ENCODE measurements at places on chromosomes 7 and 10.

GRCh38 chr7:154985230-154985629 is 17.7 kb downstream of the PAXIP1 start:
- no peak for DNase-seq

DNA sequence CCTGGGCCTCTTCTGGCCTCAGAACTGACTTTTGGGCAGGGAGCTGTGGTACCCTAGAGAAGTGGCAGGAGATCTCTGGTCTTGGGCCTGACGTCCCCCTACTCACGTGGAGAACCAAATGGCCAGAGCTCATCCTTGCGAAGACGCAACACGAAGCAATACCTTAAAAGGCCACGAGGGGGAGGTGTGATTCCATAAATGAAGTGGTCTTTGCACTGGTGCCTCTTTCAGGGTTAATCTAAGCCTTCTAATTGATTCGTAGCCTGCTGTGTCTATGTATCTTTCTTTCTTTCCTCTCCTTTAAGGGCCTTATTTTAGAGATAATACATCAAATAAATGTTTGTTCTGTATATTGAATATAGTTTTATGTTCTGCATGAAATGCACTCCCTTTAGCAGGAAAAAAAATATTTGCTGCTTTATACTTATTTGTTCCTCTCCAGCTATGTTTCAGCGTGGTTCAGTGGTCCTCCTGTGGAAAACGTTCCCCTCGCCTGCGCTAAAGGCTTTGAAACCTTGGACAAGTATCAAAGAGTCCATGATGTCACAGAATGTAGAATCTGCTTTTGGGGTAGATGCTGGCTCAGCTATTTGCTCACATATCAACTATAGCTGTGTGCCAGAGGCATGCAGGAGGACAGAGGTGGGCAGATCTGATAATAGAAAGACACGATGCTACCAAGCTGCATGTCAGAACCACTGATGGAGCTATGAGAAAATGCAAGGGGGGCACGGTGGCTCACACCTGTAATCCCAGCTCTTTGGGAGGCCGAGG is 41.0 kb downstream of the STRA8 start:
- DNase-seq = peak; percentile 75

GRCh38 chr7:15681186-15681585 is 5.3 kb downstream of the MEOX2 start:
- no peak for DNase-seq

GRCh38 chr10:74963549-74963948 is 137.1 kb downstream of the KAT6B start:
- DNase-seq = no peak

DNA sequence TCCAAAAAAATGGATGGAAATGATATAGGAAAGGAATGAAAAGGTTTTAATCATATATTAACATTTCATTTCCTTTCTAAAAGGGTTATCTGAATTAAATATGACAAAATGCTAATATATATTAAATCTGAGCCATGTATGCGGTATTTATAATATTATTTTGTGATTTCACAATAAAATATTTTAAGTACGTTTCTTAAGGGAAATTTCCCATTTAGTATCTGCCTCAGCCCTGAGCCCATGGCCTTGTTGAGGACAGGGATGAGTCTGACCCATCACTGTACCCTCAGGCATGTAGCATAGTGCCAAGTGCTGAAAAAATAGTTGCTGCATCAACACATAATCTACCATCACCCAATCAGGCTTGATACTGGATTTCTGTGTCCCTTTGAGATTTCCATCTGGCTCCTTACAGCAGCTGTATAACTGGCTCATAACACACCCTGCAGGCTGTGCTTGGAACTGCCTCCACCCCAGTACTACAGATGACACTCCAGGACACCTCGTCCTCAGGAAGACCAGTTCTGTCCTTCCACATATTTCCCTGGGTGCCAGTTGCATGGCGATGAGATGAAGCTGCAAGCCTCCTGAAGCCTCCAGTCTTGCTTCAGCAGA is 59.4 kb upstream of the ASAH2 start:
- no peak for DNase-seq

- no peak for DNase-seq
Measured at GRCh38 chr7:100115026-100115425, 4.1 kb downstream of the TAF6 start.

GRCh38 chr7:123992913-123993518 is 39.9 kb downstream of the TMEM229A start:
- DNase-seq = no peak

DNA sequence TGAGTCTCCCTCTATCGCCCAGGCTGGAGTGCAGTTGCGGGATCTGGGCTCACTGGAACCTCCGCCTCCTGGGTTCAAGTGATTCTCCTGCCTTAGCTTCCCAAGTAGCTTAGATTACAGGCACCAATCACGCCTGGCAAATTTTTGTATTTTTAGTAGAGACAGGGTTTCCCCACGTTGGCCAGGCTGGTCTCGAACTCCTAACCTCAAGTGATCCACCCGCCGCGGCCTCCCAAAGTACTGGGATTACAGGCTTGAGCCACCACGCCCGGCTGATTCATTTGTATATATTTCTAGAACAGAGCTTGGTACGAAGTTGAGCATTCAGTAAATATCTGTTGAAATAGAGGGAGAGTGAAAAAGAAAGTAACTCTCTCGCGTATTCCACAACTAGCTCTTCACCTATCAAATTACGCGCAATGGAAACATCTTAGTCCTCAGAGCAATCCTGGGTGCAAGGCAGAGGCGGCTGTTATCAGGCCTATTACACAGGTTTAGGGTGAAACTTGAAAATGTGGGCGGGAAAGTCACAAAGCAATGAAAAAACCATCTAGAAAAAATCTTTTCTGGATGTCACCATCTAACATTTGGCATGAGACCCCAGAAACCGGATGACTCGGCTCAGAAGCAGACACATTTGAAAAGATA is 707 bp upstream of the GHITM start:
- peak; percentile 19 for DNase-seq

- no peak for DNase-seq
Measured at GRCh38 chr10:72445851-72446250, 91.1 kb upstream of the DNAJB12 start.

GRCh38 chr10:129464251-129464650 is 2.8 kb upstream of the MGMT start:
- DNase-seq = no peak

DNA sequence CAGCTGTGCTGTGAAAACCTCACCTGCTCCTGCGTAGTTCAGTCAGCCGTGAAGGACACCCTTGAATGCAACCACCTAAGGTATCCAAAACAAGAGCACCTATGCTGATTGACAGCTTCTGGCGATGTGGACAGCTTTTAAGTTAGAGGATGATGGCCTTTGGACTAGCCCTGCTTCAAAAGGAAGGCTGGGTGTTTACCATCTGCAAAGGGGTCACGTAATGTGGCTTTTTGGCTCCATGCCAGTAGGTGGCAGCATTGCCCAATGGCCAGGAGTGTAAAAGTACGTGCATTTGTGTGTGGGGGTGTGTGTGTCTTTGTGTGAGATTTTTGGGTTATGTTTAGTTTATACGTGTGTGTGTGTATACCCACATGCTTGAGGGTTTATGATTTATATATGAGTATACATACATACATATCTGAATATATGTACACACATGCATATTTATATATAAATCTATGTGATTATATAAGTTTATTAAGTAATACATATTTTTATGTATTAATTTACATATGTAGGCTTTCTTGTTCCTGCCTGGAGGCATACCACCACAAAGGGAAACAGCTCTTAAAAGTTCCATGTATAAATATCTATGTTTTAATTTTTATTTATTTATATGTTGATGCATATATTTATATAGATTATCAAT is 236.3 kb upstream of the ANKRD30A start:
- DNase-seq = no peak

DNA sequence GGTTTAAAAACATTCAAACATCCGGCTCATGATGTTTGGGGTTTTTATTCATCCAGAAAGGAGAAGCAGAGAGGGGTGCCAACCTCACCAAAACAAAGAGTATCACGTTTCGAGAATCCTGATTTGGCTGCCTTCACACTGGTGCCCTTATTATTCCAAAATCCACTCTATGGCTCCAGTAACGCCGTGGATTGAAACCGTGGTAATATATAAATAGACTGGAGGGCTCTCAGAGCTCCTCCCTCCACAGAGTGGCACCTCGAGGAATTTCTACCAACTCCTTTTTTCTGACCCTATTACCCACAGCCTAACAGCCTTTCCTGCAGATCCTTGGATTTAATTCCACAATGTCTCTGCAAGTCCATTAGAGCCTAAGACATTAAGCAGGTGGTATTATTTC is 353.6 kb downstream of the CRPPA start:
- DNase-seq = no peak

- DNase-seq = peak; percentile 54
Measured at GRCh38 chr10:12656518-12657142, 307.3 kb downstream of the CAMK1D start.

- DNase-seq = peak; percentile 23
Measured at GRCh38 chr10:96645191-96645721, 58.4 kb upstream of the TM9SF3 start.

DNA sequence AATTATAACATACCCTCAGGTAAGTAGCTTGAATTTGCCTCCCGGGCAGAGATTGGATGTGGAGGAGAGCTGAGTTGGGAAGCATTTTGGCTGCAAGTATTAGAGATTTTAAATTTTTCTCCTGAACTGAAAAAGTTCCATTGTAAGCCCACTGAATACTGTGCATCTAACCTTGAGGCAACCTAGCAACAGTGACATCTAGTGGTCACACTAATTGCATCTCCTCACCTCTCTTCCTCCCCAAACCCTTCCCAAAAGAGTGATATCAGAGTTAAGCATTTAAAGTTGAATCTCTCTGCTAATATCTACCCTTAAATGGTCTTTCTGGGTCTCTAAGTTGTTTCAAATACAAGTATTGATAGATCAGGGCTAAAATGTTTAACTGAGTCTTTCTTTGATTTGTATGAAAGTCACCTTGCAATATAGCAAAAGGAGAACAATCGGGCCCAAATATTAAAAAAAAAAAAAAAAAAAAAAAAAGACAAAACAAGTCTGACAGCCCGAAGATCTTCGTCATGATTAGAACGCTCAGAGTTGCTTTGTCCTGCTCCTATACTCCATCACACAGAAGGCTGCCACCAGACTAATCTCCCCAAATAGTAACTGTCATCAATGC is 40.4 kb upstream of the DLX5 start:
- DNase-seq = peak; percentile 51

DNA sequence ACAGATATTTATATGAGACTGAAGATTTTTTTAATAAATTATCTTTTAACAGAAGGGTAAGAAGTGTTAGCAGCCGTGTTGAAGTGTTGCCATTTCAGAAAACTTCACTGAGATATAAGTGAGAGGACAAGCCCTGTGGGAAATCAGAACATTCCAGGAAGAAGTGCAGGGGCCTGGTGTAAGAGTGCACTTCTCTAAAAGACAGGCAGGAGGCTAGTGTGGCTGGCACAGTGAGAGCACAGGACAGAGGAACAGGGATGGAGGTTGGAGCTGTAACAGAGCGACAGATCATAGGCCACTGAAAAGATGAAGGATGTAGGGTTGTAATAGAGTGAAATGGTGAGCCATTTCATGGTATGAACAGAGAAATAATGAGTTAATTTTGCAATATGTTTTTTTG is 608.9 kb downstream of the SORCS1 start:
- no peak for DNase-seq

DNA sequence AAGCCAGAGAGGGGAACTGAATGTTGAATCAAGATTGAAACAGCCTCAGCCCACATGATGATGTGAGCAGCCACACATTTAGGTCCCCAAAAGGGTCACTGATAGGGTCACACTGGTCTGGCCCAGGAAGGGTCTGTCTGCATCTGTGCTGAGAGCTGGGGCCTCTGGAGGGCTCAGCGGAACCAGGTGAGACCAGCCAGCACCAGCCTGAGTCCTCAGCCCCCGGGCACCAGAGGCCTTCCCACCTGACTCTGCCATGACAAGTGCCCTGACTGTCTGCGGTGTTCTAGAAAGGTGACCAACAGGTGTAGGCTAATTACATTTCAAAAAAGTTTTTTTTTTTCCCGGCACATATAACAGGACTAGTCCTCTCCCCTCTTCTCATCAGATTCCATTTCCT is 76.2 kb downstream of the WDR11 start:
- DNase-seq = no peak

- DNase-seq = no peak
Measured at GRCh38 chr7:15747301-15747700, 60.8 kb upstream of the MEOX2 start.

- DNase-seq = no peak
Measured at GRCh38 chr10:132614431-132615340, 77.1 kb downstream of the INPP5A start.

GRCh38 chr10:47230482-47230881 is 69.5 kb upstream of the GDF10 start:
- no peak for DNase-seq

DNA sequence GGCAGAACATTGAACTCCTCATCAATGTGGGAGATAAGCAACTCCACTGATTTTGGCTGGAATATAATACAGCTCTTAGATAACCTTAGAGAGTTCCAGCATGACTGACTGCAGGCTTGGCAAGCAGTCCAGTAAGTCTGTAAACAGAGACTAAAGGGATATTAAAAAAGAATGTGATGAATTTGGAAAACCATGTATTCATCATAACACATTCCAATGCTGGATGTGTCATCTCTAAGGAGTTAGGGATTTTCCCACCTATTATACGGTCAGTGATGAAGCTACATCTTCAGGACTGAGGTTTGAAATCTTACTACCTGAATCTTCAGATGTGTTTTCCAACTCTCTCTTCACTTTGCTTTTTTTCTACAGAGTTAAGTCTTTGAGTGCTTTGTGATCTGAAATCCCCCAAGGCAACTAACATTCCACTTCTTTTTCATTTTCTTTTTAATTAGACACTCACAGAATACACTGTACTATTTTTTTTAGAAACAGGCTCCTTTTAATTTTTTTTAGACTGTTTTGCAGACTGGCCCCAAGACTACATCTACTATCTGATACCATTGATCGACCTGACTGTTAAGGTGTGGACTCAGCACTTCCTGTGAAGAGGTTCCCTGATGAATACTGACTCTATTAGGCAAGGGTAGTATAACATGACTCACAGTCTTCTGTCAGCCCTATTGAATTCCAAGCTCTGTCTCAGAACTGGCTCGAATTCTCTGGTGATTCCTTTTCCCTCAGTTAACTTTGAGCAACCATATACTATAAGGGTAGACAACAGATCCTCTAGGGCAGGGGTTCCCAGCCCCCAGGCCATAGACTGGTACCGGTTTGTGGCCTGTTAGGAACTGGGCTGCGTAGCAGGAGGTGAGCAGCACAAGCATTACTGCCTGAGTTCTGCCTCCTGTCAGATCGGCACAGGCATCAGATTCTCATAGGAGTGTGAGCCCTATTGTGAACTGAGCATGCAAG is 678.2 kb downstream of the GRM8 start:
- DNase-seq = no peak
